ENCODE measurements at places on chromosomes 7 and 10.
A peak's percentile ranks its signal among the peaks of the same experiment; 100 is the strongest.

GRCh38 chr10:25017154-25017590 is 760 bp downstream of the THNSL1 start:
- H3K4me1 ChIP-seq = peaks cover 28% of the 10 kb centered on the region
- no peaks in the 10 kb centered on the region for H3K36me3 ChIP-seq
- peak overlapping the region; percentile 97 for H3K27ac ChIP-seq
- DNase-seq = no peak
- H3K27me3 ChIP-seq = no peaks in the 10 kb centered on the region

GRCh38 chr7:4682621-4683042 is 537 bp downstream of the FOXK1 start:
- no peaks in the 10 kb centered on the region for H3K27me3 ChIP-seq
- DNase-seq = peak; percentile 92
- peak overlapping the region; percentile 93 for H3K27ac ChIP-seq
- H3K4me1 ChIP-seq = peaks cover 40% of the 10 kb centered on the region

- H3K36me3 ChIP-seq = peaks cover 1% of the 10 kb centered on the region
- no peak overlapping the region for H3K27ac ChIP-seq
- no peaks in the 10 kb centered on the region for H3K27me3 ChIP-seq
- DNase-seq = no peak
- H3K4me3 ChIP-seq = no peak overlapping the region
- peaks cover 27% of the 10 kb centered on the region for H3K4me1 ChIP-seq
Measured at GRCh38 chr10:50469778-50470193, 154.0 kb downstream of the SGMS1 start.

DNA sequence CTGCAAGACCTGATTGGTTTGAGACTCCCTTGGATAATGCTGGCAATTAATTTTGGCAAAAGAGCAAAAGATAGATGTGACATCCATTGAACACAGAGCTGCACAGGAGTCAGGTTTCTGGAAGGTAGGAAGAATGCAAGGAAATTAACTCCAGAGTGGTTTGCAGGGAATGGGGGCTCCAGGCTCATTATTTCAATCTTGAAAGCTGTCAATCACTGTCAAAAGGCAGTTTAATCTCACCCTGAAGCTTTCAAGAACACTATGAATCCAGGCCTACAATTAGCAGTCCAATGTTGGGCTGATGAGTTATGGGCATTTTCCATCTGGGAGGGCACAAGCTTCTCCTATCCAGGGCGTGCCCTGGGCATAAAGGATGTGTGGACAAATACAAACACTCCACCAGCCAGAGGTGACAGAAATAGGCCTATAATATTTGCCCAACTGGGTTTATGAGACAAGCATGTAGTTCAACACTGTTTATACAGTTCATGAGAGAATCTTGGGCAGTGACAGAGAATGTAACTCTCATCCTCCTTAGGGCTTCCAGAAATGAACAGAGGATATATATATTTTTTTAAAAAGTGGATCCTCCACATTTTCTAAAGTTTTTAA is 80.5 kb downstream of the KCNMA1 start:
- H3K36me3 ChIP-seq = peaks cover 1% of the 10 kb centered on the region
- no peaks in the 10 kb centered on the region for H3K27me3 ChIP-seq
- no peak for DNase-seq
- no peak overlapping the region for H3K4me3 ChIP-seq

DNA sequence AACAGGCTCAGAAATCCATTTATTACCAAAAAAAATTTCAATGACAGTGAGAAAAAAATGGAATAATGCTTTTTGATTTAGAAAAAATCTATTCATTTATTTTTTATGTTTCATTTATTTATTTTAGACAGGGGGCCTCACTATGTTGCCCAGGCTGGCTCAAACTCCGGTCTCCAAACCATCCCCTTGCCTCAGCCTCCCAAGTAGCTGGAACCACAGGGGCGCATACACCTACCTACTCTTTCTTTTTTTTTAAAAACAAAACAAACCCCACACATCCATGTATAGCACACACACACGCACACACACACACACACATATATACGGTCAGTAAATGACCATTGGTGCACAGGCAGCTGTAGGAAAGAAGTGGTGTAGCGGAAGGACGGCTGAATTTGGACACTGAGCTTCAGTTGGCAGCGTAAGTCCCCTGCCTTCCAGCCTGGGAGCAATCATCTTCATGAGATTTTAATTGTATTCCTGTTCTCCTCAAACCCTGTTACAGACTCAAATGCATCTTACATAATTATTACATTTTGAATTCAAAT is 28.8 kb downstream of the ARL4A start:
- H3K36me3 ChIP-seq = no peaks in the 10 kb centered on the region
- peak overlapping the region; percentile 71 for H3K4me3 ChIP-seq
- H3K27ac ChIP-seq = peak overlapping the region; percentile 96
- no peak for DNase-seq

DNA sequence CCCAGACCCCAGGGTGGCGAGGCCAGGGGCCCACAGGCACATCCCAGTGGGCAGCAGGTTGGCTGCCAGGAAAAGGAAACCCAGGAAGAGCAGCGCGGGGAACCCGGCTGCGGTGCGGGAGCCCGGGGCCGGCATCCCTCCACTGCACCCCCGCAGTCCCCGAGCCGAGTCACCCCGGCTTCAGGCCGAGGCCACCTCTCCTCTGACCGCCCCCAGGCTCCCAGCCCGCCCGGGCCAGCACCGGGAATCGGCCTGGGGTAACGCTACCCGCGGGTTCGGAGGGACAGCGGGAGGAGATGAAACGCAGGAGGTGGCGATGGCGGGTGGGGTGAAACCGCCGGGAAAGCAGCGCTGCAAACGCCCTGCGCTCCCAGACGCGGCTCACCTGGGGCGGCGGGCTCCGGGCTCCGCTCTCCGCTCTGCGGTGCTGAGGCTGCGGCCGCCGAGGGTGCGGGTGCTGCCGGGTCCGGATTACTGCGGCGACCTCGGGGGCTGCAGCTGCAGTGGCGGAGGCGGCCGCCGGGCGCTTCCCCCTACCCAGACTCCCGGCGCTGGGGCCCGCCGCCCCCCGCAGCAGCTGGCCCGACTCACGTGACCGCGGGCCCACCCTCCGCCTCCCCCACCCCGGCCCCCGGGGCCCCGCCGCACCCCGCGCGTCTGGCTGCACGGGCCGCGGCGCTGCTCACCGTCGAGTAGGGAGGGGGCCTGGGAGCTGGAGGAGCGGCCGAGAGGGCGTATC is at the start of gene SCRN1:
SCRN1 (minus strand) TSS at position 545 of the 739 bp plus-strand sequence. CDS start 20,734 bp downstream, outside the sequence.
- no peaks in the 10 kb centered on the region for H3K27me3 ChIP-seq
- H3K27ac ChIP-seq = peak within 1 kb of the TSS; percentile 100
- H3K36me3 ChIP-seq = peaks cover 5% of the 10 kb centered on the region
- peaks cover 34% of the 10 kb centered on the region for H3K4me1 ChIP-seq
- no peak for DNase-seq

- H3K4me1 ChIP-seq = peaks cover 38% of the 10 kb centered on the region
- no peak for DNase-seq
- H3K27me3 ChIP-seq = no peaks in the 10 kb centered on the region
- no peak overlapping the region for H3K4me3 ChIP-seq
- H3K36me3 ChIP-seq = no peaks in the 10 kb centered on the region
Measured at GRCh38 chr7:46607176-46607575, 686.1 kb upstream of the IGFBP3 start.

DNA sequence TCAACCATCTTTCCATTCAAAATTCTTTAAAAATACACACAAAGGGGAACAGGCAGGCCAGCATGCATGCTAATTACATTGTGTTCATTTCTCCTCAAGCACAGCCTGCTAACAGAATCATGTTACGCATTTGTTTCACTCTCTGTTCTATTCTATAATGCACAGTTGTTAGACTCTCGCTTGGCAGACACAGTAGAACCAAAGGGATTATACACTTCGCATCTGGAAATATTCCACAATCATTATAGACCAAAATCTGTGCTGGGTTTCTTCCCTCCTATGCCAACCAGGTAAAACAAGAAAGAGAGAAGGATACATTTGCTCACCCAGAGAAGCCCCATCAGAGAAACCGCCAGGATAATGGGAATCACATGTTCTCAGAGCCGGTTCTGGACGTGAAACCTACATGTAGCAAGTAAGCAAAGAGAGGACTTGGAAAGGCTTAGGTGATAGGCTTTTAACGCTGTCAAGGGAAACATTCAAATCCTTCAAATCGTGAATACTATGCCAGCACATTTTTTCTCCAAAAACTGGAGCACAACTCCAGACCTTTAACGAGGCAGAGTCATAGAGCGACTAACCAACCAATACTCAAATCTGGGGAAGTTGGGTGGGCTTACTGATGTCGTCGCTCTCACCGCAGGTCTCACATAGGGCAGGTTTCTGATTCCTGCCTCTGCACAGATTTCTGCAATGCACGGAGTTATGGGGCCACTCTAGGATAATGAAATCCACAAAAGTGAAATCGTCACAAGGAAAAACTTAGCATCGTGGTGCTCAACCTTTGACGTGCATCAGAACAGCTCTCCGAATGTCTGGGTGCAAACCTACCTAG is 380.5 kb upstream of the AUTS2 start:
- peaks cover 40% of the 10 kb centered on the region for H3K27me3 ChIP-seq
- H3K36me3 ChIP-seq = no peaks in the 10 kb centered on the region
- DNase-seq = no peak
- H3K4me1 ChIP-seq = no peaks in the 10 kb centered on the region
- no peak overlapping the region for H3K4me3 ChIP-seq

GRCh38 chr7:111678281-111678680 is 116.0 kb upstream of the IMMP2L start:
- no peak overlapping the region for H3K27ac ChIP-seq
- H3K36me3 ChIP-seq = no peaks in the 10 kb centered on the region
- H3K4me3 ChIP-seq = no peak overlapping the region
- DNase-seq = no peak
- peaks cover 20% of the 10 kb centered on the region for H3K27me3 ChIP-seq

- H3K36me3 ChIP-seq = no peaks in the 10 kb centered on the region
- H3K27ac ChIP-seq = peak overlapping the region; percentile 99
- H3K4me3 ChIP-seq = peak overlapping the region; percentile 98
- no peaks in the 10 kb centered on the region for H3K27me3 ChIP-seq
Measured at GRCh38 chr10:119079599-119080520, 757 bp downstream of the EIF3A start.

DNA sequence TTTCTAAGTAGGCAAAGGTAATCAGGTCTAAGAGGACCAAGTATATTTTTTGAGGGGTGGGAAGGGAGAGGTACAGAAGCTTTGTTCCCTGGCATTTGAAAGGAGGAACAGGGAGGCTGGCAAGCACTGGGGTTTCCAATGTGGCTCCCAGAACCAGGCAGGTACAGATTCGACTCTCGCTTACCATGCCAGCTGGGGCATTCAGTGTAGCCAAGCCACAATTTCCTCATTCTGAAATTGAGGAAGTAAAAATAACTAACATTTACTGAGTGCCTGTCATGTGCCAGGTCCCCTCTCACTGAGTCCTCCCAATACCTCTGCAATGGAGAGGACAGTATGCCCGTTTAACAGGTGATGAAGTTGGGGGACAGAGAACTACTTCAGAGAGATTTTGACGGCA is 45.9 kb upstream of the BET1 start:
- no peak overlapping the region for H3K4me3 ChIP-seq
- H3K36me3 ChIP-seq = no peaks in the 10 kb centered on the region
- DNase-seq = no peak
- H3K4me1 ChIP-seq = no peaks in the 10 kb centered on the region
- H3K27ac ChIP-seq = no peak overlapping the region

GRCh38 chr10:27253576-27253975 is 13.0 kb upstream of the ACBD5 start:
- no peak for DNase-seq
- peaks cover 3% of the 10 kb centered on the region for H3K4me1 ChIP-seq
- H3K27me3 ChIP-seq = peaks cover 16% of the 10 kb centered on the region
- peaks cover 2% of the 10 kb centered on the region for H3K36me3 ChIP-seq
- H3K4me3 ChIP-seq = no peak overlapping the region
- no peak overlapping the region for H3K27ac ChIP-seq

DNA sequence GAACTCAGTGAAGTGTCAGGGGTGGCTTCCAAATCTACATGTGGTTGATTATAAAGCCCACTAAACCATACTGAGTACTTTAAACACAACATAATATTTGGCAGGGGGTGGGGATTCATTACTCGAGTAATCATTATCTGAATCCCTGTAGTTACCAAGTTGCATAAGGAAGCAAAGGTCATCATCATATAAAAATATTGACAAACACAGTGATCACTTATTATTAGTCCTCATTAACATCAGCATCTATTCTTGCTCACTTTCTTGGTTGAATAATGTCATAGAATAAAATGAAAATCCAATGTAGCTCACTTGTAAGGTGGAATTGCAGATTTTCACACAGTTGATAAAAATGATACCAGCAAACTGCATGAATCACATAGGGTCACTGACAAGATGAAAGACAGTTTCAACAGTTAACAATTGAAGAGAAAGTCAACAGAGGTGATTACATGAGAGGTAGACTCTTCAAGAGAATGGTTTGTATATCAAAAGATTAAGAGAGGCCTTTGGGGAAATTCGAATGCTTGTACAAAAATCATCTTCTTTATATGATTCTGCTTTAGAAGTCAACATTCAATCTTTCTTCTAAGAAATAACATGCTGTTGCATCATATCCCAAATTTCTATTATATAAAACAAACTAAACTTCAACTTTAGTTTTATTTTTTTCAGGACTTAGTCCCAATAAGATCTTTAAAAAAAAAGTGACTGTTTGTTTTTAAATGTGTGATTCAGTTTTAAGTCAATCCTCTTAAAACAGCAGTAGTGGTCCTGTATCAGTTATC is 185.5 kb upstream of the KLF14 start:
- H3K27ac ChIP-seq = peak overlapping the region; percentile 20
- no peak overlapping the region for H3K4me3 ChIP-seq
- DNase-seq = no peak

GRCh38 chr10:88544140-88544870 is 38.8 kb downstream of the RNLS start:
- no peaks in the 10 kb centered on the region for H3K27me3 ChIP-seq
- H3K4me1 ChIP-seq = peaks cover 27% of the 10 kb centered on the region
- H3K4me3 ChIP-seq = no peak overlapping the region
- H3K36me3 ChIP-seq = no peaks in the 10 kb centered on the region
- DNase-seq = no peak
- no peak overlapping the region for H3K27ac ChIP-seq

DNA sequence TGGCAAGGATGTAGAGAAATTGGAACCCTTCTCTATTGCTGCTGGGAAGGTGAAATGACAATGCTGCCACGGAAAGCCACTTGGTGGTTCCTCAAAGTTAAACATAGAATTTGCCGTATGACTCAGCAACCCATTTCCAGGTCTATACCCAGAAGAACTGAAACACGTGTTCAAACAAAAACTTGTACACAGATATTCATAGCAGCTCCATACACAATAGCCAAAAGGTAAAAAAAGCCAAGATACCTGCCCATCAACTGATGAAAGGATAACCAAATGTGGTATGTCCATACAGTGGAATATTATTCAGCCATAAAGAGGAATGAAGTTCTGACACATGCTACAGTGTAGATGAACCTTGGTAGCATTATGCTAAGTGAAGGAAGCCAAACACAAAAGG is 39.1 kb downstream of the LHPP start:
- no peak overlapping the region for H3K27ac ChIP-seq
- no peak for DNase-seq
- H3K4me3 ChIP-seq = no peak overlapping the region
- H3K4me1 ChIP-seq = no peaks in the 10 kb centered on the region
- H3K27me3 ChIP-seq = no peaks in the 10 kb centered on the region

Measured in chondrocyte (in vitro differentiated cells).